Brain (organoid and tissue), 16 donors: ENCODE measurements at places on chromosomes 16 and 17.

DNA sequence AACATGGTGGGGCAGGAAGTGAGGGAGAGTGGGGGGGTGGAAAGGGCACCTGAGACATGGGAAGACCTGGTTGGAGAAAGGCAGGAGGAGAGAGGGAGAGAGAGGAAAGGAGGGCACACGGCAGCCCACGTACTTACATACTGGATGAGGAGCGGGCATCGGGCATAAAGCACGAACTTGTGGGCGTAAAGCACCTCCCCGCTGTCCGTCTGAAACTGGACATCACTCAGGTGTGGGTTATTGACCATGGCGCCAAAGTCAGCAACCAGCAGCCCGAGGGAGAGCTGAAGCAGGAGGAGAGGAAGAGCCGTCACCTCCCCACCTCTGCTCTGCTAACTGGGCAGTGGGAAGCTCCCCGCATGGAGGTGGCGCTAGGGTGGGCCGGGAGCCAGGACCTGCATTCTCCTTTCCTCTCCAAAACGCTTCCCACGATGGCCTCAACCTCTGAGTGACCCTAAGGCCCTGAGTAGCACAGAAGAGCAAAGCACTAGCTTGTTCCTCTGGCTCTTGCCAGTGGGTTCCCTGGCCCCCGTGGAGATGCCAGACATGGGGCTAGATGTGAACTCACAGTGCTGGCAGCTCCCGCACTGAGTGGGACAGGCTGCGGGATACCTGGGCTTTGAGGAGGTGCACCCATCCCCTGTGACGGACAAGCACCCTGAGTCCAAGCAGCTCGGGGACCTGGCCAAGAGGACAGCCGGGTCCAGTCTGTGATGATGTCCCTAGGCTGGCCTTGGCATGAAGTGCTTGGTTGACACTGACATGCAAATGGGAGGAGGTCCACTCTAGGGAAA, 16.9 kb downstream of the SLX4 start:
- DNase-seq: no peak

- no peak for DNase-seq
These were observed 70.3 kb downstream of the PMP22 start for GRCh38 chr17:15194859-15195277.

- peak; percentile 70 for DNase-seq
These were observed 208.3 kb upstream of the SALL1 start for GRCh38 chr16:51359141-51359955.

- no peak for DNase-seq
These were observed 19.7 kb downstream of the CDH13 start for GRCh38 chr16:82646504-82646903.

DNA sequence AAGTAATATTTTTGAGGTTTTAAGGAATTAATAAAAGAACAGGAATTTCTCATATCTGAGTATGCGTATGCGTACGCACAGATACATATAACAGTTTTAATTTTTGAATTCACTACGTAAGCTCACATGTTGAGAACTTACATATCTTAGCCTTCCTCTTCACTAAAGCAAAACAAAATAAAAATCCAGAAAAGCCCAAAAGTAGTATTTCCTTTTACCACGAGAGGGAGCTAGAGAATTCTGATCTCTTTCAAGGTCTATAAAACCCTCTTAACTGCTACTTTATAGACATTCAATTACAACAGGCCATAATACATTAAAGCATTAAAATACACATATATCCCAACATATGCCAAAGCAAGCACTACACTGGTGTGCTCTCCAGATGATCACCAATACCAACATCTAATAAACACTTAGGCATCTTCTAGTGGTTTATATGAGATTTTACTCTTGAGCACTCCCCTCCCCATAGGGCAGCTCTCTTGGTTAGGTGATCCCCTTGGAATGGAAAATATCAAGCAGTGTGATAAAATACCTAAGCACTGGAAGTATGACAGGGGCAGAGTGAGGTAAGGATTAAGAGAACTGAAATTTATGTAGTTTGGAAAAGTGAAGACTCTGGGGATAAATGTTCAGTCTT, 94.0 kb downstream of the SKAP1 start:
- DNase-seq: peak; percentile 92

DNA sequence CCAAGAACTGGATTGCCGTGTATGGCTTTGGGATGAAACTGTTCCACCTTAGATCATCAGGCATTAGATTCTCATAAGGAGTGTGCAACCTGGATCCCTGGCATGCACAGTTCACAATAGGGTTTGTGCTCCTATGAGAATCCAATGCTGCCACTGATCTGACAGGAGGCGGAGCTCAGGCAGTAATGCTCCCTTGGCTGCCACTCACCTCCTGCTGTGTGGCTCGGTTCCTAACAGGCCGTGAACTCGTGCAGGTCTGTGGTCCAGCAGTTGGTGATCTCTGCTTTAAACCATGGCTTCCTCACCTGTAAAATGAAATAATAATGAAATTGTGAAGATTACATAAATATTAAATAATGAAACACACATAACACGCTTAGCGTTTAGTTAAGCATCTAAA, 45.5 kb upstream of the FBXO47 start:
- DNase-seq: no peak

- no peak for DNase-seq
These were observed 5.8 kb downstream of the DNAAF1 start for GRCh38 chr16:84150926-84151325.

DNA sequence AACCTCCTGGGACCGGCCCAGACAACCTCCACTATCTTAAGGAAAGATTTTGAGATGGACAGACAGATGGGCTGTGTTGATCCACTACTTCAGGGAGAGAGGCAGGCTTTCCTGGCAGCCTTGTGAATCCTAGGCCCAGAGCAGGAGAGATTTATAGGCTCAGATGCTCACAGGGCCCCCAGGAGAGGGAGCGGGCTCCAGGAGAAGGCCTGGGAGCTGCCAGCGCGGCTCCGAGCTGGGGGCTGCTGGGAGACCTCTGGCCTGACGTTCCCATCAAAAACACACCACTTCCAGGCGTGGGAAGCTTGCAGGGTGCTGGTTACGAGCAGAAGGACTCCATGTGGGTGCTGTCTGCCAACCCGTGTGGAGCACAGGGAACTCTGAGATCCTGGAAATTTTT, 53.2 kb downstream of the MYH11 start:
- DNase-seq: no peak

DNA sequence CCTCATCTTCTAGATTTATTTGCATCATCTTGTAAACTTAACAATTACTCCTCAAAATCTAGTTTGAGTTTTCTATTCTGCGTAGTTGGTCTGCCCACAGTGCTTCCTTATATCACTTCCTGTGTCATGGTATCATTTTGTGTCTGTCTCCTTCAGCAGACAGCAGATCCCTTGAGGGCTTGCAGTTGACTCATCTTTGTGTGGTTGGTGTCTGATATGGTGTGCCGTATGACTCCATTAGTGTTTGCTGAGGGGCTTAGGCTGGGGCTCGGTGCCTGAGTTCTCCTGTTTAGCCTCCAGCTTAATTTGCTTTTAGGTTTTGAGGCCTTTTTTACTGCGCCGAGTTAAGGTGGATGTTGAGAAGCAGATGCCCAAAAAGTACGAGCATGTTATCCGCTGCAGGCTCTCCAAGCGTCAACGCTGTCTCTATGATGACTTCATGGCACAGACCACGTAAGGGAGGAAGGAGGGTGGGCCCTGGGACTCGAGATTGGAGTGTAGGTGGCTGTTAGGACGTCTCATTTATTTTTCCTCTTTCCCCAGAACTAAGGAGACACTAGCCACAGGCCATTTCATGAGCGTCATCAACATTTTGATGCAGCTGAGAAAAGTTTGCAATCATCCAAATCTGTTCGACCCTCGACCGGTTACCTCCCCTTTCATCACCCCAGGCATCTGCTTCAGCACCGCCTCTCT, 16.9 kb downstream of the SRCAP start:
- DNase-seq: no peak

GRCh38 chr17:67994817-67995569, 1.3 kb downstream of the C17orf58 start:
- peak; percentile 31 for DNase-seq

- DNase-seq: no peak
These were observed 3.2 kb upstream of the UBE2G1 start for GRCh38 chr17:4369557-4370230.

GRCh38 chr16:74480150-74481029, 59.1 kb upstream of the CLEC18B start:
- DNase-seq: no peak

DNA sequence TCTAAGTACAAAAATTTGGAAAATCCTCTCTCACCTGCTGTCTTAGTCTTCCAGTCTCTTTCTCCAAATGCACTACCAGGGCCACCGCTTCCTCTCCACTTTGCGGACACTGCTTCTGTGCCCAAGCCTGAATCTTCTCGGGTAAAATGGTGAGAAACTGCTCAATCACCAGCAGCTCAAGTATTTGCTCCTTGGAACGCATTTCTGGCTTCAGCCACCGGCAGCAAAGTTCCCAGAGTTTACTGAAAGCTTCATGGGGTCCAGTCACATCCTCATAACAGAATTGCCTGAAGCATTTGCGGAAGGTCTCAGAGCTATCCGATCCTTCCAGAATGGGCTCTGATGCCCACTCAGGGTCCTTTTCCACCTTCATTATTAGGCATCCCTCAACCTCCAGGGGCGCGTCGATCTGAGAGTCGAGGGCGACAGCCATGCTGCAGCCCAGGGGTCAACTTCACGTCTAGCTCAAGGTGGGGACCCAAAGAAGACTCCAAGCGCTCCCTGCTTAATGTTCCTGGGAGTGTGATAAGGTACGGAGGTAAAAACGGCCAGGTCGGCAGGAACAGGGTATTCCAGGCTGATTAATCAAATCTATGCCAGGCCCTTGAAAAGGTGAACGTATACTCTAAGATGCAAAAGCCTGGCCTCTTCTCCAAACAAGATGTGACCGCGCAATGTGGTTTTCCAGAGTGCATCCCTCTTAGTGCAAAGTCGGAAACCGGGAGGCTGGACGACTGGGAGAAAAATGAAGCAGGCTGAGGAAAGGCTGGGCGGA, 763 bp downstream of the ZKSCAN2 start:
- DNase-seq: peak; percentile 49

DNA sequence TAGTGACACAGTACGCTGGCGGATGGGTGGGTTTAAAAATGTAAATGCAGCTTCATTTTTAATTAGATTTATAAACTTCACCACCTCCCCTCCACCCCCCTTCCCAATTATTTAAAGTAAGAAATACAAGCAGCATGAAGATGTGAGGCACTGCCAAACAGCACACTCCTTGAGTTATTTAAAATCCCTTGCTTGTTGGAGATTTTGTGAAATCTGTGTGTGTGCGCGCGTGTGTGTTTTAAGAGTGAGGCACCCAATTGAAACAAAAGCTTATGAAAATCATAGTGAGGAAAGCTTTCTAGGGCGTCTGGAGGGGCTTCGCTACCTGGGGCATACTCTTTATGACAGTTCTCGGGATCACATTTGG, 219.6 kb upstream of the IRX3 start:
- DNase-seq: peak; percentile 47

DNA sequence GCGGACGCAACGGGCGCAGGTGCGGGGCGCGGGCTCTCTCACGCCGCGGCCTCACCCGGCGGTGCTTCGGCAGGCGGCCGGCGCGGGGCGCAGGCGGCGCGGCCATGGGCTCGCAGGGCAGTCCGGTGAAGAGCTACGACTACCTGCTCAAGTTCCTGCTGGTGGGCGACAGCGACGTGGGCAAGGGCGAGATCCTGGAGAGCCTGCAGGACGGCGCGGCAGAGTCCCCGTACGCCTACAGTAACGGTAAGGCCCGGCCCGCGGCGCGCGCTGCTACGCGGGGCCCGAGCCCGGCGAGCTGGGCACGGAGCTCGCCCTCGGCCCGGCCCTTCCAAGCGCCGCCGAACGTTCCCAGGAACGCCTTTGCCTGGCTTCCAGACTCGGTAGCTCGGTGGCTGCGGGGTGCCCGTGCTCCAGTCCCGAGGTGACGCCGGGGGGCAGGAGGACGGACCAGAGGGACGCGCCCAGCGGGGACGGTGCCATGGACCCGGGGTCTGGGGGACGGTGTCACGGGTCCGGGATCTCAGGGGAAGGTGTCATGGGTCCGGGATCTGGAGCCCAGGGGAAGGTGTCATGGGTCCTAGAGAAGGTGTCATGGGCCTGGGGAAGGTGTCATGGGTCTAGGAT, 435 bp downstream of the RAB40C start:
- DNase-seq: no peak

- DNase-seq: no peak
These were observed 7.0 kb downstream of the KRT20 start for GRCh38 chr17:40878044-40878443.

DNA sequence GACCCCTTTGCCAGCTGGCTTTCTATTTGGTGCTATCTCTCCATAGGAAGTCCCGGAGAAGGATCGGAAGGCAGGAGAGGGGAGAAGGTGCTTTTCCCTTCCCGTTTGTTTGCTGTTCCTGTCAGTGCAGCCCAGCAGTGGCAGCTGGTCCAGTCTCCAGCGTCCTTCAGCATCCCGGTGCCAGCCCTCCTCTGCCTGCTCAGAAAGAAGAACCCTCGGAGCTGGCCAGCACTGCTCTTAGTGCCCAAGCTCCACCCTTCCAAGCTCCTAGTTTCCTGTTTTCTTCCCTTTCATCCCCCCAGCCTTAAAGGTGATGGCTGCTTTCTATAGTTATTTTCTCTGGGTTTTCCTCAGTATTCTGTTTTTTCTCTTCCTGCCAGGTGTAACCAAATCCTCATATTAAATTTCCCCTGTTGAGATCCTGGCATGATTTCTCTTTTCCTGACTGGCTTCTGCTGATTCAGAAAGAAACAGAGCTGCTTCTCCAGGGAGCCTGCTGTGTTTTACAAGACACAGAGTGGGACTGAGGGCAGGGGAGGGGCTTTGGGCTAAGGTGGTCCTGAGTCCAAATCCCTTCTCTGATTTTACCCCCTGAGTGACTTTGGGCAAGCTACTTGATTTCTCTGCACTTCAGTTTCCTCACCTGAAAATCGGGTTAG, 186.8 kb downstream of the COPRS start:
- DNase-seq: no peak

- DNase-seq: no peak
These were observed 21.8 kb upstream of the PRM1 start for GRCh38 chr16:11302977-11303376.

- DNase-seq: no peak
These were observed 2.7 kb downstream of the ALDOC start for GRCh38 chr17:28573966-28574480.

DNA sequence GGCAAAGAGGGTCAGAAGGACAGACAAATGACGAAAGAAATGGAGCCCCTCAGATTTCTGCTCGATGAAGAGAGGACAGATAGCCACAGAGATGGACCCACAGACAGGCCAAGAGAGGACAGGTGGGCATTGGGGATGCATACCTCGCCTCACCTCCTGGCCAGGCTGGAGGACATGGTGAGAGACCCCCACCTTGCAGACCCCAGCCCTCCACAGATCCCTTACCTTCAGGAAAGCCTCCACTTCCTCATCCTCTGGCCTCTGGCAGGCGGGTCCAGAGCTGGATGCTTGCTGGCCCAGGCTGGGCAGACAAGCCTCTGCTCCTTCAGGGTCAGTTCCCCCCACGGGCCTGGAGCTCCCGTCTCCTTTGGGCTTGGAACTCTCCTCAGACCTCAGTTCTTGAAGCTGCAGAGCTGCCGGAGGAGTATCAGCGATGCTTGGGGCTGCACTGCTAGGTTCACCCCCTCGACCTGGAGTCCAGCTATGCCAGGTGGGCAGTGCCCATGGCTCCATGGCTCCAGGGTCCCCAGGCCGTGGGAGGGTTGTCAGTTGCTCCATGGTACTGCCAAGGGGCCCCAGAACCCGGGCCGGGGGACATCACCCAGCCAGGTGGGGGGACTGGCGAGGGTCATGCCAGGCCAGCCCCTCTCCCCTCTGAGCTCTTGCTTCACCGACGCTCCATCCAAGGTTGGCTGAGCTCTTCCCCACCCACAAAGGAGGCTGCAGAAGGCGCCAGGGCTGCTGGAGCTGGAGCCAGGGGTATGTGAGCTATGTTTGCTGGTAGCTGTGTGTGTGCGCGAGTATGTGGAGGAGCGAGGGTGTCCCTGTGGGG, 1.0 kb downstream of the TSPOAP1 start:
- peak; percentile 58 for DNase-seq

- no peak for DNase-seq
These were observed 72.0 kb downstream of the FTO start for GRCh38 chr16:53775821-53776431.
